ENCODE measurements at places on chromosomes 1 and 21.

- no peak for DNase-seq
Observed at GRCh38 chr1:3467096-3468036, 12.9 kb downstream of the ARHGEF16 start.

- DNase-seq: peak; percentile 58
Observed at GRCh38 chr1:24830680-24831272, 85.5 kb downstream of the CLIC4 start.

DNA sequence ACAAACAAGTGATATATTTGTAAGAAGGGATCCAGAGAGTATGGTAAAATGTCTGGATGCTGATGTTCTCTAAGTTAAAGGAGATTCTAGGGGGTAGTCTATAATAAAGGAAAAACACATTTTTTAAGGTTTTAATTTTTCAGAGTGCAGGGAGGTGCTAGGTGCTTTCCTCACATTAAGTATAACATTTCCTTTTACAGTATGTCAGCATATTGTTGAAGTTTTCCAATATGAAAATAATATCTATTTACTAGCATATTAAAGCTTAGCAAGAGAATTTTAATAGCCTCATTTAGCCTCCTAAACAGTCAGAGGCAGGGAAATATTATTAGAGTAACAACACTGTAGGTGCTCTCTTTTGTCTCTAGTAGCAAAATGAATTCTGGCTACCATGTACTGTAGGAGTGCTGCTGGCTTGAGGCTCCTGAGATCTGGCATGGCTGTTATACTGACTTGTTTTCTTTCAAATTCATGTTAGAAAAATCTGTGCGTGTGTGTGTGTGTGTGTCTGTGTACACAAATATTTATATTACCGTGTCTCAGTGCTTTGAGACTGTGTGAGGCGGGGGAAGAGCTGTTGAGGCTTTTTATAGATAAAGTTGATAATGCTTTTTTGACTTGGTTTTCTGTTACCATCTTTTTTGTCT, 71.0 kb downstream of the POU2F1 start:
- DNase-seq: no peak

DNA sequence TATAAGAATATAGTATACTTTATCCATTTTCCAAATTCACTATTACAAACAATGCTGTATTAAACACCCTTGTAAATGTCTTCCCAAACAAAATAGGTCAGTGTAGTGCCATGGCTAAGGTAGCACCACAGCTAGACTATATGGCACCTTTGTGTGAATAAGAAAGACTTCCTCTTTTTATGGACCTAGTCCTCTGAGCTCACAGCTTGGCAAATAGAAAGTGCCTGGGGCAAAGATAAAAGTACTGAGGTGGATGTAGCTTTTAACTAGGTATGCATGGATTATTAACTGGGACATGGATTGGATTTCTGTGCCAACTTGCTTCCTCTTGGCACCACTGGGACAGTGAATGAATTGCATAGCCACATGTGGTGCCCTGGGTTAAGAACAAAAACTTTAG, 25.0 kb downstream of the HRNR start:
- DNase-seq: no peak

DNA sequence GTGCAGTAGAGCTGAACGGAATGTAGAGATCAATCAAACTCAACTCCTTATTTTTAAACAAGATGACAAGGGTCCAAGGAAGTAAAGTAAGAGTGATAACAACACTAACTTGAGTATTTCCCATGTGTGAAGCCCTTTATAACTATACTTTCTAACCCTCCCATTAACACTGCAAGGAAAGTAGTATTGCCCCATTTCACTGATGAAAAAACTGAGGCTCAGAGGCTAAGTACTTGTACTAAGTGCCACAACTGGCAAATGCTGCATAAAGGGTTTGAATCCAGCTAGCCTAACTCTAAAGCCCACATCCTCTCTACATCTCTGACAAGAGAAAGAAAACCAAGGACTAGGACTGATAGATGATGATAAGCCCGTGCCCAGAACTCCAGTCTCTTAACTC, 8.2 kb upstream of the GJA5 start:
- no peak for DNase-seq

DNA sequence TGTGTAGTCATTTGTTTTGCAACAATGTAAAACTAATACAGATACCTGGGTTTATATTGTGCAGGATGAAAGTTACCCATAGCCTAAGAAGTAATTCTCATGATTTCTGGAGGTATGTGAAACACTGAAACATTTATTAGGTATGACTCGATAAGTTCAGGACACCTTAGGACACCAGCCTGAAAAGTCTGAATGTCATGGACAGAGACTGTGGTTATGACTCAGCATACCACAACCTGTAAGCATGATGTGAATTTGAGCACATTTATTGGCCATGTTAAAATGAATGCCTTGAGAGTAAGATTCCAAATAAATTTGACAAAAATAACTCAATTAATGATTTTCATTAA, 1471.7 kb upstream of the B3GALT2 start:
- no peak for DNase-seq

DNA sequence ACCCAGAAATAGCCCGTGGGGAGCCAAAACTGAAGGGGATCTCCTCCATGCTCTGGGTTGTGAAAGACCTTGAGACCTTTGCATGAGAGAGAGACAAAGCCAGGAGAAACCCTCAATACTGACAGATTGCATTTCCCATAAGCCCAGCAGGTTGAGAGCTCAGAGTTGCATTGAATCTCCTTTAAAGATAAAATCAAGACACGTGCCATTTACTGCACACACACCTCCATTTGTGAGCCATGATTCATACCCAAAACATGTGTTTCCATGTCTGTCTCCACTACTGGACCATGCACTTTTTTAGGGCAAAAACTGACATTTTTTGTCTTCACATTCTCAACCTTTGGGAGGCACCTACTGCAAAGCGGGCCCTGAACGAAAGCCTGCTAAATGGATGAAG, 144.0 kb upstream of the NRIP1 start:
- peak; percentile 28 for DNase-seq

DNA sequence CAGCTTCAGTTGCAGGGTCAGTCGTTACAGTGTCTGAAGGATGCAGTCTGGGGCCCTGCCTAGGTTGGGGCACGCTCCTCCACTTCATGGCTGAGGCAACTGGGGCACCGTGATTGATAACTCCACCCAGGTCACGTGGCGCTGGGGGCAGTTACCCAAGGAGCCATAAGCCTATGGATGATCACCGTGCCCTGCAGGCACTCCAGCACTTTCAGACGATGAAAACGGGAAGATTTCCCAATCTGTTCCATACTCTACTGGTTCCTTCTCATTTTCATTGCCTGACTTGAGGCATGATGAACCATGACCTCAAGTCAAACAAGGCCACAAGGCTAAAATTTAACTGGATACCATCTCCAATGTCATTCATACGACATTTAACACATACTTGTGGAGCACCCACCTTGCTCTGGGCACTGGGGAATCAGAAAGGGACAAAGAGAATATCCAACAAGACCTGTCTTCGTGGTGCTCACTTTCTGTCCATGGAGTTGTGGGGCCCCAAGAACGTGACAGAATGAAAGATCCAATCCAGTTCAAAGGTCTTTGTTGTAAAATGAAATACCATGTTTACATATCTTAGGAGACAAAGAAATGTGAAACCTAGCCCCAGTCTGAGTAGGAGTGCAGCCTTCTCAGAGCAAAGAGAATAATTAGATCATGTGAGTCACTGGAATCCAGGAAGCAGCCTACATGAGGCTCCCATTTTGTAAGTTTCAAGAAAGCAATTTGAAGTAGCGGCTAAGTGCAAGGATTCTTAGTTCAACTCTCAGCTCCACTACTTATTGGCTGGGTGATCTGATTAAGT, 39.4 kb upstream of the SPOCD1 start:
- DNase-seq: peak; percentile 9

GRCh38 chr1:217275655-217276398, 355.1 kb downstream of the GPATCH2 start:
- no peak for DNase-seq

- peak; percentile 50 for DNase-seq
Observed at GRCh38 chr1:154115180-154115579, 39.7 kb downstream of the NUP210L start.

DNA sequence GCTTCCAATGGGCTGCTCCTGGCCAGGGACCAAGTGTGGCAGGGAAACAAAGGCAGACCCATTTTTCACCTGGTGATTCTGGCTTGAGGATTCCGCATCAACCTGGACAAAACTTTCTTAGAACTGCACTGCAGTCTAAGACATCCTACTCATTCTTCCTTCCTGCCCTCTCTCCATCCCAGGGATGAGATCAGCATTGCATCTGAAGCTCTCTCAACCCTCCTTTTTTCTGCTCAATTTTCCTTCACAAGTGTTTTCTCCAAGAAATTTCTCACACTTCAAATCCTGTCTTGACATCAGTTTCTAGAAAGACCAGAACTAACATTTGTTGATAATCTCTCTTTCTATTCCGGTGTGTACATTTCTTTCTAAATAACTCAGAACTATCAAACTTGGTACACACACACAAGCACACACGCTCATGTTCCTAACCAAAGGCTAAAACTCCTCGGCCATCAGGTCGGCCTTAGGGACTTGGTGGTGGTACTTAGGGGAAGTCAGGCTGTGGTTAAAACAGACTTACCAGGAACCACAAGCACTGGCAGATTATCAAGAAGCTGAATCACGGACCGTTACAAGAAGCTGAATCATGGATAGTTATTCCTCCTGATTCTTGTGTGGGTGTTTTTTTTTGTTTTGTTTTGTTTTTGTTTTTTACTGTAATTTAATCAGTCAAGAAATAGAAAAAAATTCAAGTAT, 21.0 kb upstream of the CXADR start:
- peak; percentile 94 for DNase-seq

DNA sequence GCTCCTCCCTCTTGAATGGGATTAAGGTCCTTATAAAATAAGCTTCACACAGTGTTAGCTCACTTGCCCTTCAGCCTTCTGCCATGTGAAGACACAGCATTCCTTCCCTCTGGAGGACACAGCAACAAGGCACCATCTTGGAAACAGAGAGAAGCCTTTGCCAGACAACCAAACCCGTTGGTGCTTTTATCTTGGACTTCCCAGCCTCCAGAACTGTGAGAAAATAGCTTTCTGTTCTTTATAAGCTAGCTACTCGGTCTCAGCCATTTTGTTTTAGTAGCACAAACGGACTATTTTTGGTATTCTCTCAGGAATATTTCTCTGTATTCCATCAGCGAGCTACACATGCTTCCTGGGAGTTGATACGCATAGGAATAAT, 58.6 kb upstream of the IRF2BP2 start:
- DNase-seq: no peak

- no peak for DNase-seq
Observed at GRCh38 chr1:99652881-99653281, 7.0 kb downstream of the PALMD start.

DNA sequence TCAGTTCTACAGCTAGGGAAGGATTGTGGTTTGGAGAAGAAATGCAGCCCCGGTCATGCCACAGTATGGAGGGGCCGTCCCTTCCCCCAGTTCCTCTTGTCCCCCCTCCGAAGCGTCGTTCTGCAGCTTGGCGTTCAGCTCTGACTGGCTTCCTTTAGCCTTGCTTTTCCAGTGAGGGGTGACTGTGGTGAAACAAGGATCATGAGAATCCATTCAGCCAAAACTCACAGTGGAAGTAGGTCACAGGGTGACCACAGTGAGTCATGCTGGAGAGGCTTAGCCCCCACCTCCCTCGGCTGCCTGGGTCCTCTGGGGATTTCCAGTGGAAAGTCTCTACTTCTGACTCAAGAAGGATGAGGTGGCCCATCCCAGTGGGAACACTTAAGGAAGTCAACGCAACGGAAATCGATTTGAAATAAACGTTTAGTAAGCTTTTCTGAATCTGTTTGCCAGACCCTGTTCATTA, 37.3 kb upstream of the COL6A2 start:
- DNase-seq: peak; percentile 77

DNA sequence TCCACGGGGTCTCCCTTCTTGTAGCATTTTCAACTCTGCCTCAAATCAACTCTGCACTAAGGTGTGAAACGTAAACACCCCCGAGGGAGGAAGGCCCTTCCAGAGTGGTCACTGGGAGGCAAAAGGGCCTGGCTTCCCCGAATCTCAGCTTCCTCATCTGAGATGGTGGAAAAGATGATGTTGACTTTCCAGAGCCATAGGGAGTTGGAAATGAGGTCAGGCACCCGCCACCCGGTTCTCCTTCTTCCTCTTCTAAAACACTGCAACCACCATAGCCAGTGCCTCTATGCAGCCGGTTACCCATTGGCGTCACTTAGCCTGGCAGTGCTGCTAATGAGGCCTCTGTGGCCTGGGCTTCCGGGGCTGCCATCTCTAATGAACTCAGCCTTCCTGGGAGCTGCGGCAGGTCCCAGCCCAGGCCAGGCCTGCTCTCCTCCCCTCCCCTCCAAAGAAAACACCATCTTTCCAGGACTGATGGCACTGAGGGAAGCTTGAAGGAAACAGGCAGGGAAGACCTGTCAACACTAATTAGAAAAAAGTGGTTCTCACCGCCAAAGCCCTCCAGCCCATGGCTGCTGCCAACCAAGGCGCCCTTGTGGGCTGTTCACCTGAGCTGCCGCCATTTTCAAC, 175.0 kb downstream of the KAZN start:
- DNase-seq: peak; percentile 74

GRCh38 chr21:35616090-35616489, 444.2 kb downstream of the SETD4 start:
- DNase-seq: peak; percentile 54

DNA sequence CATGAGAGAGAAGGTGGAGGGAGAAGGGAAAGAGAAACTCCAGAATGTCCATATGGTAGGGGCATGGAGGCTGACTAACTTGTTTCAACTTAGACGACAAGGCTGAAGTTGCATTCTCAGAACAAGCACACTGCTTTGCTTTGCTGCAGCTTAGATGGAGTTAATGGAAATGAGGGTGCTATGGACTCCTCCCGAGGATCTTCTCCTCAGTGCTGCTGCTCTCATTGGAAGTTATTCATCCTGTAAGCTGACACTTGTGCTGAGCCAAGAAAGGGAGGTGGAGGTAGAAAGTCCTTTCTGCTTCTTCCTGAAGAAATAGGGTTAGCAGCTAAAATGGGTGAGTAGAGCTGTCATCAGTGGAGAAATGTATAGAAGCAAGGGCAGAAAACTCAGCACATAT, 215.3 kb downstream of the SEC16B start:
- no peak for DNase-seq

- no peak for DNase-seq
Observed at GRCh38 chr1:107460035-107460434, 319.2 kb downstream of the NTNG1 start.

- no peak for DNase-seq
Observed at GRCh38 chr1:18766328-18766727, 93.1 kb downstream of the TAS1R2 start.

- DNase-seq: no peak
Observed at GRCh38 chr1:67988066-67988465, 62.4 kb downstream of the DIRAS3 start.

DNA sequence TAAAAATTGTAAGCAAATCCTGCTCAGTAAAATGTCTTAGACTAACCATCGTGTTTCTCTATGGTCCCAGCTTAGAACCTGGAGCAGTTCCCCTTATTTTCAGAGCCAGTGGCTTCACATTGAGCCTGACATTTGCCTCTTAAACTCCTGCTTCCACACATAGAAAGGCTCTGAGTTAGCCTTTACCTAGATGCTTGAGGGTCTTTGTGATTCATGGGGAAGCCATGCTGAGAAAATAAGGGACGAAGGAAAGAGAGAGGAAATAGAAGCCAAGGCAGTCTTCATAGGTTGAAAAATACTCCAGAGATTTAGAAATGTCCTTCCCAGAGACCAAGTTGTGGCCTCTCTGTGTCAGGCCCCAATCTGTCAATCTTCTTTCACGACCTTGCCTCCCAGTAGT, 16.1 kb upstream of the RBBP5 start:
- DNase-seq: peak; percentile 16

GRCh38 chr1:221777431-221778072, 35.7 kb upstream of the DUSP10 start:
- DNase-seq: peak; percentile 88

All from MV-4-11 (cell line).